H9 (cell line): ENCODE measurements at places on chromosomes 12 and 14. TPM values are rescaled to one million over a fixed set of nuclear protein-coding genes. Genes with fewer than 3 reads are reported as not detected.
A peak's percentile ranks its signal among the peaks of the same experiment; 100 is the strongest.

ZDHHC22 gene
- total RNA-seq: 11.3 and 11.9 TPM in 2 replicates

PZP gene
- not detected in 2 replicates for total RNA-seq

DNA sequence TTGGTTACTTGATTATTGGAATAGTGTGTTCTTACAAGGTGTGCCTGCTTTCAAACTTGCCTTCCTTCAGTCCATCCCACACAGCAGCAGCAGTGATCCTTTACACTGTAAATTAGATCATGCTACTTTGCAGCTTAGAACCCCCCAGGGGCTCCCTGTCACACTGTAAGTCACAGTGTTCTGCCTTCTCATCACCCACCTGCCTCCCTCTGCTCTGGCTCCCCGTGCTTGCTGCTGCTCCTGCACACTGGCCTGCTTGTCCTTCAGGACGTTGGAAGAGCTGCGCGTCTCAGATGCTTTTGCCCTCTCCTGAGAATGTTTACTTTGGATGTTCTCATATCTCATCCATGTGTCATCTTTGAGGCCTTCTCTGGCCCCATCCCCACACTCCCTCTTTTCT lies 27.3 kb downstream of the ZC3H14 start:
- peaks cover 83% of the 10 kb centered on the region for H3K36me3 ChIP-seq
- H3K4me3 ChIP-seq: no peak overlapping the region
- H3K27me3 ChIP-seq: no peaks in the 10 kb centered on the region
- no peaks in the 10 kb centered on the region for H3K4me1 ChIP-seq
- H3K27ac ChIP-seq: no peak overlapping the region

DNA sequence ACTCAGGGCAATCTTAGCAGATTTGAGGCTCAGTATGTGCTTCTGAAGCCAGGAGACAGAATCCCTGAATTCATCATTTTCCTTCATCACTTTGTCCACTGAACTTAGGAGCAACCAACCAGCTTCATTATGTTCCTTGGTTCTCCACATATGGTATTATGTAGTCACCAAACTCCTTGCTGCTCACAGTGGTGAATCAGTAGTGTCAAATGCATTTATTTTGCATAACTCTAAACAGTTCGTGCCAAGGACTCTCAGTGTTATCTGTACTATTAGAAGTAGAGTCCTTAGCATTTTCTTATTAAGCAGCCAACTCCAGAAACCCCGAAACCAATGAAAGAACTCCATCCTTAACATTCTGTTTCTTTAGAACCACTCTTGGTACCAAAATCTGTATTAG lies 466.9 kb upstream of the RGS6 start:
- H3K4me1 ChIP-seq: no peaks in the 10 kb centered on the region; the same call in 1 of the 2 replicates
- no peak overlapping the region for H3K27ac ChIP-seq
- no peak for DNase-seq
- H3K4me3 ChIP-seq: no peak overlapping the region
- H3K36me3 ChIP-seq: peaks cover 26% of the 10 kb centered on the region

DNA sequence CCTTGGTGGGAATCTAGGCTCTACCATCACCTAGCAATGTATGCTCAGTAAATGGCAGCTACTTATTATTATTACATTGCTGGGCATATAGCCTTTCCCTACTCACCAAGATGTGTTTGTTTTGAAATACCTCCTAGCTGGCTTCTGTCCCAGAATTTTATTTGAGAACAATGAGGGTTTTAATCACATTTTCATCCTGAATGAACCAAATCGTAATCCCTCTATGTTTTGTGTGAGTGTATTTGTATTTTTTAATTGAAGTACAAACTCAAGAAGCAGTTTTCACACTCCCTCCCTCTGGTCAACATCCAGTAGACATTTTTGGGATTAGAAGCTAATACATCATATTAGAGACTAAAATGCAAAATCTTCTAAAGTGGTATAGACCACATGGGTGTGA lies 7.6 kb downstream of the SLC7A8 start:
- peaks cover 22% of the 10 kb centered on the region for H3K36me3 ChIP-seq
- no peak for DNase-seq
- H3K27me3 ChIP-seq: no peaks in the 10 kb centered on the region
- no peak overlapping the region for H3K27ac ChIP-seq
- H3K4me1 ChIP-seq: peaks cover 7% of the 10 kb centered on the region; the same call in 1 of the 2 replicates

GRCh38 chr12:120346681-120347080 lies 19.1 kb upstream of the PLA2G1B start:
- no peaks in the 10 kb centered on the region for H3K27me3 ChIP-seq
- H3K4me1 ChIP-seq: no peaks in the 10 kb centered on the region
- no peak overlapping the region for H3K4me3 ChIP-seq
- no peak overlapping the region for H3K27ac ChIP-seq
- H3K36me3 ChIP-seq: peaks cover 67% of the 10 kb centered on the region

DNA sequence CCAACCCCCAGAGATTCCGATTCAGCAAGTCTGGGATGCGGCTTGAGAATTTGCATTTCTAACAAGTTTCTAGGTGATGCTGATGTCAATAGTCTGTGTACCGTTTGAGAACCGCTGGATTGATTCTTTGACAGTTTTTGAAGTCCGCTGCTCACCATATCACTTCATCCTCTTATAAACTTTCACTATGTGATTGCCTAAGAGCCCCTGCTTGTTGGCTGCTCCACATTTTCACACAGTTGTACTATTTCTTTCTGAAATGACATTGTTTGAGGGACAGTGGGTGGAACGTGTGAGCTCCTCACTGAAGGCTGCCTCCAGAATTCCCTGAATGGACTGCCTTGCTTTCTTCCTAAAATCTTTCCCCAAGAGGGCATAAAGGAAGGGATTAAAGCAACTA lies 7.7 kb downstream of the C3AR1 start:
- DNase-seq: no peak
- H3K4me3 ChIP-seq: no peak overlapping the region
- H3K27me3 ChIP-seq: no peaks in the 10 kb centered on the region
- no peaks in the 10 kb centered on the region; the same call in 1 of the 2 replicates for H3K36me3 ChIP-seq

GRCh38 chr12:111216387-111217159 lies 152.3 kb downstream of the PHETA1 start:
- no peak overlapping the region for H3K4me3 ChIP-seq
- H3K36me3 ChIP-seq: no peaks in the 10 kb centered on the region
- no peak for DNase-seq

DNA sequence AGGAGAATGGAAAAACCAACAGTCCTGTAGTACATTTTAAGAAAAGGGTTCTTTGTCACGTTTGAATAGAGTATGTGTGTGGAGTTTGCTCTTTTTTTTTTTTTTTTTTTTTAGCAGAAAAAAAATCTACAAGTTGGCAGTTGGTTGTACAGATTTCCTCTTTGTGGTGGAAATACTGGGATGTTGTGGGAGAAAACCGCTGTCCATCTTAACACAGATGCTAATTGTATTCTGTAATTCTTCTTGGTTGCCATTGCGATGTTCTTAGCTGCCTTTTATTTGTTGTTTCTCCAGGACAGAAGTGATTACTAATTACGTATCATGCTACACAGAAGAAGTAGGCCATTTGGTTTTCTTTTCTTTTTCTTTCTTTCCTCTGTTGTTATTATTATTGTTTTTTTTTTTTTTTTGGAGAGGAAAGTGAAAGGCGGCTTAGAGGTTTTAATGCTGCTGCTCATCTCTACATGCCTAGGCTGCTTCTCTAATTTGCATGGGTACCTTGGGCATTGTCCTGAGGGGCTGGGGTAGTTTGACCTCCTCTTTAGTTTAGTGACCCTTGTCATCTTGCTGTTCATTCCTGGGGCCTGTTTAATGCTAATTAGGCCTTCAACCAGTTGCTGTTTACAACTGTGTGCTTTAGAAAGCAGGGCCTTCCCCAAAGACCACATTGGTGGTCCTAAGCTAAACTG lies 94.7 kb downstream of the TMTC2 start:
- no peaks in the 10 kb centered on the region for H3K36me3 ChIP-seq
- H3K4me3 ChIP-seq: no peak overlapping the region
- H3K27me3 ChIP-seq: no peaks in the 10 kb centered on the region
- H3K27ac ChIP-seq: no peak overlapping the region
- no peak for DNase-seq
- H3K4me1 ChIP-seq: no peaks in the 10 kb centered on the region; the same call in 1 of the 2 replicates

GRCh38 chr12:118456741-118457140 lies 80.4 kb downstream of the SUDS3 start:
- peaks cover 21% of the 10 kb centered on the region for H3K36me3 ChIP-seq
- H3K4me1 ChIP-seq: no peaks in the 10 kb centered on the region
- H3K4me3 ChIP-seq: no peak overlapping the region
- no peaks in the 10 kb centered on the region for H3K27me3 ChIP-seq

DNA sequence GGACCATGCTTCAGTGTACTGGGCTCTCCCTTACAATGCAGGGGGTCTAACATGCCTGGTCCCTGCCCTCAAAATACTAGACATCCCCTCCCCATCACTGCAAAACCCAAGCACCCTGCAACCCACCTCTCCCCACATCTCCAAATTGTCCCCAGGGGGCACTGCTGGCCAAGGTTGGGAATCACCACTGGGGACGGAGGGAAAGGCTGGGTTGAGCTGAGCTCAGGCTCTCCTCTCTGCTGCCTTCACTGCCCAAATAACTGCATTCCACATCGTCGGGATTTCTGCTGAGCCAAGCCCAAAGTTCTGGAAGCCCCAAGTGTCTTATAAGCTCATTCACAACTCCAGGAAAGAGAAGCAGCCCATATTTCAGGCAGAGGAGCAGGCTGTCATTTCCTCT lies 69.6 kb downstream of the NT5DC3 start:
- DNase-seq: peak; percentile 81
- peaks cover 2% of the 10 kb centered on the region; the same call in 1 of the 2 replicates for H3K4me1 ChIP-seq

DNA sequence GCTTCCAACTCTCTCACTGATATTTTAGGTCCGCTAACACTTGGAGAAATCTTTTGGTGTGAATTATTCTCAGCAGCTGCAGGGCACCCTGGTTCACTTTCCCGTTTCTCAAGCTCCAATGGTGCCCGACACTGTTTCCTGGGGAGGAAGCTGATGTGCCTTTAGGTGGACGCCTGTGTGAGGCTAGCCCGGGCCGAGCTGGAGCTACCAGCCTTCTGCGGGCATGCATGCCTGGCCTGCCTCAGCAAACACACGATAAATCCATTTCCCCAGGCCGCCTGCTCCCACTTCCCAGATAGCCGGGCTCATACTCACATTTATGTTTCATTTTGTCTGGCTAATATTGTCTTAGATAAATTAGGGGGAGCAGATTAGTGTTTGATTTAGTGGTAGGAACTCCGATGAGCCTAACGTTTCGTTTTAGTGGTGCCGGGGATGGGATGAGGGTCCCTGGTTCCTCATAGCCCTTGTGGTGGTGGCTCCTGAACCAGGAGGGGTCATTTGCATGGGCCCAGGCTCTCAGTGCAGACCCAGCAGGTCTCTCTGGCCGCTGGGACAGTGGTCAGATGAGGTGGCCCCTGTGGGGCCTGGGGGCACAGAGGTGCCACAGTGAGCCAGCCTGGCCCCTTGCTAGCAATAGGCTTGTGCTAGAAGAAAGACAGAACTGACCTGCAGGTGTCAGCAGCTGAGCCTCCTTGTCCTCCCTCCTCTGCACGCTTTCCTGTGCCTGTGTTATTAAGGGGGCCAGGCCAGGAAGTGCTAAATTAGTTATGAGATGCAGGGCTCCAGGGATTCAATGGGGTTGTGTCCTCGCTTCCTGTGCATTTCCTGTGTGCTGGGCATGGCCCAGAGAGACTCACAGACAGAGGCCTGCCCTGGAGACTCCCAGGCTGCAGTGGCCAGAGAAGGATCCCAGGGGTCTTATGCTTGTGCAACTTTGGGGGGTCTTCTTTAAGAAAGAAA lies 88.3 kb downstream of the KIF26A start:
- no peaks in the 10 kb centered on the region for H3K27me3 ChIP-seq
- no peaks in the 10 kb centered on the region; the same call in 1 of the 2 replicates for H3K4me1 ChIP-seq
- no peak for DNase-seq
- H3K4me3 ChIP-seq: no peak overlapping the region
- H3K27ac ChIP-seq: no peak overlapping the region

DNA sequence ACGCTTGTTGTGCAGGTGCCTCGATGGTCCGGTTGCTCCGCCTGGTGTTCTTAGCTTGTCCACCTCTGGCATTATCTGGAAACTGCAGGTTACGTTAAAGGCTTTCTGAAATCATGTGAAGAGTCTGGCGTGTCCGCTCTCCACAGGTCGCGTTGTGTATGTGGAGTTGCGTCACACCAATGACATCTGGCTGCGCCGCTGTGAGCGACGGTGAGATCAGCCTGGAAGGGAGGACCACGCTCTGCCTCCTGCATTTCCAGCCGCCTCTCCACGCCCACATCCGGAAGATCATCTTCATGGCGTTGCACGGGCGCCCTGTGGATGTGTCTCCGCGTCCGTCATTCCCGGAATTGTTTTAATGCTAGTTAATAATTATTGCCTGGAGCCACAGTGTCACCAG lies 50.6 kb upstream of the GALNT9 start:
- no peaks in the 10 kb centered on the region for H3K36me3 ChIP-seq
- no peak for DNase-seq
- H3K27ac ChIP-seq: no peak overlapping the region
- peaks cover 73% of the 10 kb centered on the region for H3K27me3 ChIP-seq
- H3K4me3 ChIP-seq: no peak overlapping the region

DNA sequence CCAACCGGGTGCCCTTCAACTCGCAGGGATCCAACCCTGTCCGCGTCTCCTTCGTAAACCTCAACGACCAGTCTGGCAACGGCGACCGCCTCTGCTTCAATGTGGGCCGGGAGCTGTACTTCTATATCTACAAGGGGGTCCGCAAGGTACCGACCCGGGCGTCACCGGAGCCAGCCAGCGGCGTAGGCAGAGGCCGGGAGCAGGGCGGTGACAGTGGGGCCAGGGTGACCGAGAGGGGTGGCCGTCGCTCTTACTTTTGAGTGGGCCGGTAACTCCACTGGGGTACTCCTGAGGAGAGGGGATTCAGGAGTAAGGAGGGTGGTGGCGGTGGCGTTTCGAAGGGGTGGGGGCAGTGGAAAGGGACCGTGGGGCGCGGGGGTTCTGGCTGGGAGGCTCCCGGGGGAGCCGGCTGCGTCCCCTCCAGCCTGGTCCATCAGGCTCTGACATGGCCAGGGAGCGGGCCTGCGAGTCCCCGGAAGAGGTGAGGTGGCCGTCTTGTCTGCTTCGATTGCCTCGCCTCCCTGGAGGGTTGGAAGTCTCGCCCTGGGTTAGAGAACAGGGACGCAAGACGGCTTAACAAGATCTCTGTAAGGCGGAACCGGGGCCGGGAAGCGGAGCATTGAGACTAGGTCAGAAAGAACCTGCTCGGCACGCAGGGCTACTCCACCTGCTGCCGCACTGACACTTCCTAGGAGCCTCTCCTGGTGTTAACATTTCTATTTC lies 491 bp downstream of the WDR20 start:
- H3K27me3 ChIP-seq: no peaks in the 10 kb centered on the region
- peak overlapping the region; percentile 98 for H3K4me3 ChIP-seq
- peaks cover 7% of the 10 kb centered on the region for H3K36me3 ChIP-seq
- DNase-seq: peak; percentile 30
- no peaks in the 10 kb centered on the region; the same call in 1 of the 2 replicates for H3K4me1 ChIP-seq
- H3K27ac ChIP-seq: no peak overlapping the region
